CD8-positive, alpha-beta memory T cell (primary cell): ENCODE measurements at places on chromosomes 5 and 9.

DNA sequence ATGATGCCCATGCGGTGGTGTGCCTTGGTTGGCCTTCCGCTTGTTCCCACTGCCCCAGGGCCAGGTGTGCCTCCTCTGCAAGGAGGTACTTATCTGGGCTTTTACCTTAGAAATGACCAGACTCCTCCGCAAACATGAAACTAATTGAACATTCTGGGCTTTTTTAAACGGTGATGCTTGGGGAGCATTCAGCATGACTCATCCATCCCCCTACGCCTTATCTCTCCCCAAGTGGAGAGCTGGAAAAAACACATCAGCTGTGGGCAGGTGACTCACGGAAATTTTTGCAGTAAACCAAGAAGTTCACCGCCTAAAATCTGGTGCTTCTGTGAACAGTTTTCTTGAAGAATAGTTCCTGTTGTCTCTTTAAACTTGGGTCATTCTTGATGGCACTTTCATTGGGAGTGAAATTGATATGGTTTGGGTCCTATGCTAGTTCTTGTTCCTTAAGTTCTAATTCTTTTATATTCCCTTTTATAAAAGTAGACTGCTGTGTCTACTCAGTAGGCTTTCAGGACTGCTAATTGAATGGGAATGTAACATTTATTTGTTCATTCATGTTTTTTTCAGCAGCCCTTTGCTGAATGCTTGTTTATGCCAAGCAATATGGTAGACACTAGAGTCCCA, 39.6 kb downstream of the SFXN1 start:
- peak; percentile 4 for DNase-seq

DNA sequence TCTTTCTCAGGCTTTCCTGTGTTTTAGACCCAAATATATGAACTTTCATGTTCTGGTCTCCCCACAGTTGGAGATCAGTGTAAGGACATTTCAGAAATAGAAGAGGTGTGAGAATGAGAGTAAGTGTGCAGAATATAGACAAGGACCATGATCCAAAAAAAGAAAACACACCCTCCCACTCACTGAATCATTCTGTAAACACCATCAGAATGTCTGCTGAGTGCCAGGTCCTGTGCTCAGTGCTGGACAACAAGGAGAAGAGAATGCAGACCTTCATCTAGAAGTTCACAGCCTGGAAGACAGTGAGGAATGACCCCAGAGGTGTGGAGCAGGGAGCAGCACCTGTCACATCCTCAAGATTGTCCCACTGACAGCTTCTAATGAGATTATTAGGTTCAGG, 19.1 kb upstream of the SH3RF2 start:
- DNase-seq = no peak

DNA sequence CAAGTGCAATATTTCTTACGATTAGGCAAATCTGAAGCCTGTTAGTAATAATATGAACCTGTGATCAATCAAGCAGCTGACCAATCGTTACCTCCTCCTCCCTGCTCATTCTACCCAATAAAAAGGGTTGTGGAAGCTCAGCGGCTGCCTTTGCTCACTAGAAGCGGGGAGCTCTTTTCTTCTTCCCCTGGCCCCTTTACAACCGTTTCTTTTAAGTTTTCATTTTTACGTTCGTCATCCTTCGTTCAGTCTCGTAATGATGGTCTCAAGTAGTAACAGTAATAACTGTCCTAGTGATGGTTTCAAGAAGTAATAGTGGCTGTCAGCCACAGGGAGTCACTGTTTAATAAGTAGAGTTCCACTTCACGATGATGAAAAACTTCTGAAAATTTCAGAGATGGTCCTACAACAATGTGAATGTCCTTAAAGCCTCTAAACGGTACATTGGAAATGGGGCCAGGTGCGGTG, 6.2 kb downstream of the UGT3A2 start:
- DNase-seq = no peak

GRCh38 chr9:78348848-78349247, 51.9 kb downstream of the PSAT1 start:
- DNase-seq = no peak

DNA sequence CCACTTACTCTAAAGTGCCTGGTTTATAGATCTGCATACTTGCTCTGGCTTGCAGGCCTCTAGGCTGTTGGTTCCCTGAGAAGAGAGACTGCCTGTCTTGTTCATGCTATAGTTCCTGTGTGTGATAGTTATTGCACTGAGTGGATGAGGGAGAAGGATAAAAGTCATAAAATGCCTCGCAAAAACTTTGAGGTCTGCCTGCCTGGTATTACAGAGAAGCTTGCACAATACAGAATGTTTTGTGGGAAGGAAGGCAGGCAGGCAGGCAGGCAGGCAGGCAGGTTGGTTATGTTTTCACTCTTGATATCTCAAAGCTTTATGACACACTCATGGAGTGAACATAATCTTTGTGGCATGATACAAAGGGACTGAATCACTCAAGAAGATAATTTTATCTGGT, 287.1 kb downstream of the SLIT3 start:
- no peak for DNase-seq

DNA sequence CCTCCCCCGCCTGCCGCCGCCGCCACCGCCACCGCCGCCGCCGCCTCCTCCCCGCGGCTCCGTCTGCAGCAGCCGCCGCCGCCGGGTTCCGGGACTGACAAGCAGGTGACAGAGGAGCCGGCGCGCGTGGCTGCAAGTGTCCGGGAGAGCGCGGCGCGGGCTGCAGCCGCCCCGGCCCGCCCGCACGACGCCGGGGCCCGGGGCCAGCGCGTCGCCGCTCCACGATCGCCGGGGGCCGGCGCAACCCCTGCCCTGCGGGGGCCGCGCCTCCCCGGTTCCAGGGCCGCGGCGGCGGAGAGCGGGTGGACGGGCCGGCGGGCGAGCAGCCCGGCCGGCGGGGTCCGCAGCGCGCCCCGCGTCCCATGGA, 343 bp downstream of the LMX1B start:
- no peak for DNase-seq

DNA sequence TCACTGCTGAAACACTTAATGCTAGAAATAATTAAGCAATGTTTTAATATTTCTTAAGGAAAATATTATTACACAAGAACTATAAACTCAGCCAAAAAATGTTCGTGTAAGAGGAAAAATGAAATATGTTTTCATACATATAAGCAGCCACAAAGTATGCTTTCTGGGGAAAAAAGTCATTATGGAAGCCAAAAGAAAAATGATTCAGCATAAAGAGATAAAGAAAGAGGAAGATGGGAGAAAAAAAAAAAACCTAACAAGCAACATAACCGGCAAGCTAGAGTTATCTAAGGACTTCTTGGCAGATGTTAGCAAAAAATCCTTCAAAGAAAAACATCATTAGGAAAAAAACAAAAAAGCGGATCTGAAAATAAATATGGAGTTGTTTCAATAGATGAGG, 179.1 kb downstream of the MUSK start:
- DNase-seq = no peak

DNA sequence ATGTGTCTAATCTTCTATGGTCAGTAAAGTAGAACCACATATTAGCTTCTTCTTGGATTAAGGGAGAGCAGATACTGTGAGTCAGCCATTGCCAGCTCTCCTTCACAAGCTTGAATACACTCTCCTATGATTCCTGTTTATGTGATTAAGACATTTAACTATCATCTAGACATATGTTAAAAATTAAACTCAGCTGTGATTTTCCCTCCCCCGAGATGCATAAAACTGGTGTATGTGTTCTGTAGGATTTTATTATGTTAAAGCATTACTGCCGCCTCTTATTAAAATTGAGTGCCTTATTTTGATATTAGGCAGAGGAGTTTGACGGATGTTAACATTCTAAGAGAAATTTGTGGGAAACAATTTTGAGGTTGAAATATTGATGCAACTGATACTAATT, 114.6 kb downstream of the ACTBL2 start:
- no peak for DNase-seq

- no peak for DNase-seq
Observed at GRCh38 chr5:53557386-53557785, 3.1 kb upstream of the NDUFS4 start.

DNA sequence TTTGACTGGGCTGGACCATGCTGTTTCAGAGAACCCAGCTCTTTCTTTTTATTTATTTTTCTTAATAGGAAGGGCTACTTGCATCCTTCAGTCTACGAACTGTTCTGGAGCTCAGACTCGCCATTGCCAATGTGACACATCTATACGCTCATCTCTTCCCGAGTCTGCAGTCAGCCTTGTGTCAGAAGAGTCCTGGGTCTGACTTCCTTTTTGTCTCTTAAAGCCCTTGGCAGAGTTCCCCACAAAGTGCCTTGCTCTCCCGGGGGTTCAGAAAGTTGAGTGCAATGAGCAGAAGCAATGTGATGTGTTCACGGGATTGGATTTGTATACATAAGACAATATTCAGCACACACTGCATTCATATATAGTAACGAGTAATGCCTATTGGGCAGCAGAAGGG, 140.4 kb downstream of the ATPSCKMT start:
- no peak for DNase-seq

DNA sequence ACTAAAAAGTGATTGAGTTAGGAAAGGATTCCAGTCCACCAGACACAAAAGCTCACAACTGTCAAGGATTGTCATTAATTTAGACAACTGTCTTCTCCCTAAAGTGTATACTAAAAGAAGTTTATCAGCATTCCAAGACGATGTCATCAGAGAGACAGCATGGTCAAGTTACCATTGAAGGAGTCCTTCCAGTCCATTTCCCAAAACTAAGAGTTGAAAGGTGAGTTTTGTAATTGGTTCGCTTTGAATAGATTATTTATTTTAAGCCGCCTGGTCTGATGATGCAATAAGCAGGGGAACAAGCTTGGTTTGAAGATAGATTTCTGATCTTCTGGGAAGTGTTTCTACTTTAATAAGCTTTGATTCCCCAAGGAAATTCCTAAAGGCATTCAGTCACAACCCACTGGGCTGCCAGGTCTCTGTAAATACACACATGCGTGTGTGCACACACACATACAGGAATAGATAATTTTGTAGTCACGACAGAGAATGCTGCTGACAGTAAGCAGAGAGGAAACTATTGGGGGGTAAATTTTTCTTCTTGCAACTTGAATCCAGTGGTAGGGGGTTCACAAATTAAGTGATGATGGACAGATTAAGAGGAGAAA, 234.8 kb downstream of the PIK3R1 start:
- no peak for DNase-seq

DNA sequence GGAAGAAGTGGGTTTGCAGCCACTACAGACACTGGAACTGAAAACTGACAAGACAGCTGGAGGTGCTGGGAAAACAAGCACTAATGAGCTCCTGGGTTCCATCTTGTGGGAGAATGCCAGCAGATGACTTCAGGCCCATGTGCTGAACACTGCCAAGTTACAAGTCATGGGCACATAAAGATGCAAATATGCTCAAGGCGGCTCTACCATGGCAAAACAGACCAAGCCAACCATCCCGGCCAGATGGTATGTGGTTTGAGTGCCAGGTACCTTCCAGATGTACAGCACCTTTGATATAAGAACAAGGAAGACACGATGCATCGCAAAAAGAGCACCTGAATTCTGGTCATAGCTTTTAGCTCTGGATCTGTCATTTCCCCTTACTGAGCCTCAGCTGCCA, 19.9 kb downstream of the TNFSF8 start:
- no peak for DNase-seq

- no peak for DNase-seq
Observed at GRCh38 chr5:91794455-91794854, 411.3 kb upstream of the ARRDC3 start.

DNA sequence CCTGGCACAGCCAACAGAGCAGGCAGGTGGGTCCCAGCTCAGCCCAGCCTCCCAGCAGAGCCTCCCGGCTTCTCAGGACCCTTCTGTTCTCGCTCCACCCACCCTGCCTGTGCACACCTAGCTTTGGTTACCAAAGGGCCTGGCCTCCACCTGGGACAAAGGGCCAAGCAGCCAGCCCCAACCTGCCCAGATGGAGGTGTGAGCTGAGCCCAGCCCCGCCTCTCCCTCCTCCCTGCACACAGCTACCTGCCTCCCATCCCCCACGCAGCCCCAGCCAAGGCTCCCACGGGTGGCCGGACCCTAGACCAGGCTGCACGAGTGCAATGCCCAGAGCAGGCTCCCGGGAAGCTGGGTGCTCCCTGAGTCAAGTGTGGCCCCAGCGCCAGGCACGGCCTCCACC, 5.6 kb downstream of the TPRN start:
- DNase-seq = no peak

DNA sequence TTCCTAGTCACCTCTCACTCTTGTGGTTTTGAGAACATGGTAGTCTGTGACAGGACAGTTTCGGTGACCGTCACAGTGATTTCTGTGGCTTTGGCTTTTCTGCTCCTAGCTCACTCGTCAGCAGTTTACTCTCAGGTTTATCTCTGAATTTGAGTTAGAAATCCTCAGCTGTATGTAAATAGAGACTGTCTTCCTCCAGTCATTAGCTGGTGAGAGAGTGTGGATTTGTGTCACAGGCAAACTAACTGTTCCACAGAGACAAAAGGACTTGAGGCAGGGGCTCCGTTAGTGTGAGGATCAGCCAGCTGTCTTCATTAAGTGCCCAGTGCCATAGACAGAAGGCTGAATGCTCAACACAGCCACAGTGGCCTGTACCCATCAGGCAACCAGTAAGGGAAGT, 131.4 kb downstream of the CD180 start:
- no peak for DNase-seq

DNA sequence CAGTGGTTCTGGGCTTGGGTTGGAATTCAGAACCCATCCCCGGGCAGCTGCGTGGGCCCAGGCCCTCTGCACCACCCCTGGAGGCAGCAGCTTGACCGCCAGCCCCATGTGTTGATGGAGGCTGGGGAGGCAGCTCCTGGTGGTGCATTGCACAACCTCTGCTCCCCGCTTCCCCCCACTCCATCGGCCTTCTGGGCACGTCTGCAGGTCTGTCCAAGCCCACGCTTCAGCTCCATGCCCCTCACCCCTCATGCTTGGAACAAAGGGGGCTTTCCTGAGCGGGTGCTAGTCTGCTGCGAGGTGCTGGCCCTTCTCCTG, 1.4 kb downstream of the NCS1 start:
- no peak for DNase-seq
